Fibroblast of pulmonary artery (primary cell): ENCODE measurements at places on chromosomes 1 and 21.

GRCh38 chr1:46488343-46489168 is 1.1 kb upstream of the DMBX1 start:
- DNase-seq, result peak; percentile 14

- no peak for DNase-seq
Observed at GRCh38 chr1:110878591-110878990, 5.6 kb downstream of the CD53 start.

DNA sequence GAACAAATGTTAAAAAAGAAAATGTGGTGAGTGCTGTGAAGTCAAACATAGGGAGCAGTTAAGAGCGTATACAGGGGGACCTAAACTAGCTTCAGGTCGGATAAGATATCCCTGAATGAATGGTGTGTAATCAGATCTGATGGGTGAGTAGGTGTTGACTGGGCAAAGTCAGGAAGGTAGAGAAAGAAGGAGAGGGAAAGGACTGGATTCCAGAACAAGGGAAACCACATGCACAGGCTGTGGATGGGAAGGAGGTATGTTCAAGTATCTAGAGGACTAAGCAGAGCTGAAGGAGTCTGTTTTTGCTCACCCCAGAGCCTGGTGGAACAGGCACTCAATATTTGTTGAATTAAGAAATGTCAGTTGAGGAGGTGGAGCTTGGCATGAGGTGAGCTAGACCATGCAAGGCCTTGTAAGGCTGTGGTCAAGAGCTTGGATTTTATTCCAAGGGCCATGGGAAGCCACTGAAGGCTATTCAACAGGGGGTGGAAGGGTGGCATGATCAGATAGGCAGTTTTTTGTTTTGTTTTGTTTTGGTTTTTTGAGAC is 27.4 kb downstream of the MAP7D1 start:
- DNase-seq, result peak; percentile 42

DNA sequence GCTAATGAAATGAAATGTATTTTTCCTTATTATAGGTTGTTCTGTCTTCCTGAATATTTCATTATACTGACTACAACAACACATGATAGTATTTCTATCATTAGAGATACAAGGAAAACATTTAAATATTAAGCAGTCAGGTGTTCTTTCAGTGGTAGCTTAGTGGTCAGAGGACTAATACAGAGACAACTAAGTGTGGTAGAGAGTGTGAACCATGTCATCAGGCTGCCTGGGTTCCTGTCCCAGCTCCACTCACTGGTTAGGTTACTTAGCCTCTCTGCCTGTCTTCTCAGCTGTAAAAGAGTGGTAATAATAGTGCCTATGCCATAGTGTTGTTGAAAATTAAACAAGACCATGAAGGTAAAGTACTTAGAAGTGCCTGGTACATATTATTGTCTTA is 3.9 kb downstream of the UAP1 start:
- no peak for DNase-seq

DNA sequence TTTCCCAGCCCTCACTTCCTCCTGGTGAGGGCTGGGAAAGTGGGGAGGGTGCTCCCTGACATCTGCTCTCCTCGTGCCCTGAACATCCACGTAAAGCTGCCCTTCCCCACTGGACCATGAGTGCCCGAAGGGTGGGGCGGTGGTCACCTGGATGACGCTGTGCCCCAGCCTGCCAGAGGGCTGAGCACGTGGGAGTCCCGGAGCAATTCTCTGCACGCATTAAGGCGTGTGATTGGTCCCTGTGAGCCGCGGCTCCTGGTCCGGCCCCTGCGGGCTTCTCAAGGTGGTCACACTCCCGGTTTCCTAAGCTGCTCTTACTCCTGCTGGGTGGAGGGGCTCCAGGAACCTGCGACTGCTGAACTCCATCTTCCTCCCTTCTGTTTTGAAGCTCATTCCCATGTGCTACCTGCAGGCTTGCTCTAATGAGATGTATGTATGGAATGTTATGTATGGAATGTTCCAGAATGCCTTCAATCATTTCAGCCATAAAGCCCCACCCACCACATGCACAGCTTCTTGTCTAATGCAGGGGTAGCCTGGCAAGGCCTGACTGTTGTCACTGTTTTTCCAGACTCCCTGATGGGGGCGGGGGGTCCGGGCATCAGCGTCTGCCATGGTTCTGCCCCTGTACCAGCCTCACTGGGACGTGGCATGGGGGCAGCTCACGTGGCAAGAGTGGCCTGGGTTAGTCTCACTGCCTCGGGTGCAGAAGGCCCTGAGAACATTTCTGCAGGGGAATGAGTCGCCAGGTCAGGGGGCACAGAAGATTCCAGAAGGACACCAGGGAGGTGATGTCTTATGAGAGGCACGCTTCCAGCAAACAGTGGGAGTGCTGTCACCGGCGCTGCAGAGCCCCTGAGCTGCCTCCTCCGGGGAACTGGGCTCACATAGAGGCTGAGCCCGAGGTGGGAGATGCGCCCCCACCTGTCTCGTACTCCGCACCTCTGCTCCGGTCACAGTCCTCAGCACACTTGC is 19.4 kb downstream of the KRTAP10-1 start:
- DNase-seq, result no peak

- peak; percentile 26 for DNase-seq
Observed at GRCh38 chr1:82317671-82318070, 516.9 kb downstream of the ADGRL2 start.

- peak; percentile 67 for DNase-seq
Observed at GRCh38 chr1:201709564-201710295, 119.2 kb upstream of the IPO9 start.

- DNase-seq, result peak; percentile 53
Observed at GRCh38 chr1:100657876-100658715, 61.4 kb upstream of the VCAM1 start.
